ENCODE measurements at places on chromosomes 2 and 18. TPM values are rescaled to one million over a fixed set of nuclear protein-coding genes. Genes with fewer than 3 reads are reported as not detected.

DNA sequence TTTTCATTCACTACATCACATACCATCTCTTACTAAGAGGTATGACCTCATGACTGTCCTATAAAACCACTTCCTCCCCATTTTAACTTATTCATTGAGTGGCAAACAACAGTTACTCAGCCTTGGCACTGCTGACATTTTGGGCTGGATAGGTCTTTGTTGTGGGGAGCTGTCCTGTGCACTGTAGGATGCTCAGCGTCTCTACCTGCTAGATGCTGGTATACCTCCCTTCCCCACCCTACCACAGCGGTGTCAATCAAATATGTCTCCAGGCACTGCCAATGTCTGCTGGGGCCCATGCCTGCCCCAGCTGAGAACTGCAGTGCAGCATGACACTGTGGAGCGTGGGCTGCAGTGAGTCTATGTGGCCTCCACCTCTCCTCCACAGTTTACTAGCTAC lies 76.3 kb upstream of the MGAT4A start:
- no peak overlapping the region for H3K4me3 ChIP-seq
- no peaks in the 10 kb centered on the region for H3K27me3 ChIP-seq
- H3K36me3 ChIP-seq: no peaks in the 10 kb centered on the region
- H3K4me1 ChIP-seq: peaks cover 2% of the 10 kb centered on the region

GRCh38 chr2:69021727-69022126 lies 8.7 kb downstream of the ANTXR1 start:
- no peaks in the 10 kb centered on the region for H3K27me3 ChIP-seq
- H3K27ac ChIP-seq: peak overlapping the region; percentile 19
- no peak overlapping the region for H3K4me3 ChIP-seq
- H3K36me3 ChIP-seq: no peaks in the 10 kb centered on the region
- H3K4me1 ChIP-seq: peaks cover 23% of the 10 kb centered on the region
- DNase-seq: no peak

- H3K27me3 ChIP-seq: no peaks in the 10 kb centered on the region
- DNase-seq: no peak
- H3K4me3 ChIP-seq: no peak overlapping the region
- no peak overlapping the region for H3K27ac ChIP-seq
- no peaks in the 10 kb centered on the region for H3K4me1 ChIP-seq
These were observed 17.0 kb downstream of the SLC30A6 start for GRCh38 chr2:32182667-32183066.

DNA sequence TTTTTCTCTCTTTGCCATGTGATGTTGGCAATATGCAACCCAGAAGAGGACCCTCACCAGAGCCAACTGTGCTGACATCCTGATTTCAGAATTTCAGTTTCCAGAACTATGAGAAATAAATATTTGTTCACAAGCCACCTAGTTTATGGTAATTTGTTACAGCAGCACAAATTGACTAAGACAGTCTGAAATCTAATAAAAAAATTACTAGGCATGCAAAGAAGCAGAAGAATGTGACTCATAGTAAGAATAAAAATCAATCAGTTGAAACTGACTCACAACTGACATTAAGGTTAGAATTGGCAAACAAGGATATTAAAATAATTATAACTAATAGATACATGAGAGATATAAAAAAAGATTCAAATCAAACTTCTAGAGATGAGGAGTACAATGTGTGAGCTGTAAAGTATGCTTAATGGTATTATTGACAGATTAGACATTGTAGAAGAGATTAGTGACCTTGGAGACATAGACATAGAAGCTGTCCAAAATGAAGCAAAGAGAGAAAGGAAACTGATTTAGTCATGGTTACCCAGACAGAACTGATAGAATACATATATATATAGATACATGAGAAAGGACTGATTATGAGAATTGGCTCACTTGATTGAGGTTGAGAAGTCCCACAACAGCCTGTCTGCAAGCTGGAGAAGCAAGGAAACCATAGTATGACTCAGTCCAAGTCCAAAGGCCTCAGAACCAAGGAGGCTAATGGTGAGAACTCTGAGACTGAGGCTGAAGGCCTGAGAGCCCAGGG lies 27.8 kb upstream of the TTC39C start:
- H3K36me3 ChIP-seq: no peaks in the 10 kb centered on the region
- no peaks in the 10 kb centered on the region for H3K4me1 ChIP-seq
- H3K4me3 ChIP-seq: no peak overlapping the region

- no peaks in the 10 kb centered on the region for H3K27me3 ChIP-seq
- H3K27ac ChIP-seq: no peak overlapping the region
- no peaks in the 10 kb centered on the region for H3K36me3 ChIP-seq
- H3K4me1 ChIP-seq: no peaks in the 10 kb centered on the region
- no peak for DNase-seq
These were observed 14.6 kb downstream of the PAIP2B start for GRCh38 chr2:71212336-71212735.

Gene PKDCC
- total RNA-seq: 148 TPM

Gene CHRND
- not detected for total RNA-seq

Gene IL36RN
- total RNA-seq: not detected

Gene POMC
- 1.4 TPM for total RNA-seq

Gene STK39
- total RNA-seq: 16.1 TPM

Gene KATNAL2
- total RNA-seq: 3.2 TPM

Gene CNGA3
- total RNA-seq: not detected

All from aorta (tissue), 5 donors.